ENCODE measurements at places on chromosomes 7 and 10. TPM values are rescaled to one million over a fixed set of nuclear protein-coding genes. Genes with fewer than 3 reads are reported as not detected.

The RADIL gene
- total RNA-seq, result 5.8 TPM

GRCh38 chr7:99562114-99562784 is 3.8 kb downstream of the ZNF655 start:
- no peak for DNase-seq

GRCh38 chr7:36396150-36396549 is 6.5 kb downstream of the ANLN start:
- no peak for DNase-seq

- no peak for DNase-seq
These were observed 15.8 kb upstream of the ZEB1 start for GRCh38 chr10:31303212-31303611.

DNA sequence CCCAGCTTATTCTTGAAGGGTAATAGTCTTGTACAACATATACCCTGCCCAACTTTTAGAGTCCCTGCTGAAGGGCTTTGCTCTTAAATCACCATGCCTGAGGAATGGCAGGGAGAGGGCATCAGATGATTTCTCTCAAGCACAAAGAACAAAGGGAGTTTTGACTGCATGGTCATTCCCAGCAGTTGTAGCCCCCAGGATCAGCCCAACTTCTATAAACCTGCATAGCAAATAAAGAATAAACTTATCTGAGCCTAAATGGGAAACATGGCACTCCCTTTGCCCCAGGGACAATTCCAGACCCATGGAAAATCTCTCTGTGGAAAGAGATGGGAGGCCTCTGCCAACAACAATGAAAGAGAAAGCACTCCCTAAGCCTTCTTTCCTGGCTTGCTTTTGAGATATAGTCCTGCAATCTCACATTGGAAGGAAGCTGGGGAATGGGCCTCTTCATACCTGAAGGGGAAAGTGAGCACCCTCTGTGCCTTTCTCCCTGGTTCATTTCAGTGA is 18.7 kb downstream of the CADPS2 start:
- no peak for DNase-seq

GRCh38 chr7:42739638-42740037 is 172.2 kb downstream of the C7orf25 start:
- no peak for DNase-seq

DNA sequence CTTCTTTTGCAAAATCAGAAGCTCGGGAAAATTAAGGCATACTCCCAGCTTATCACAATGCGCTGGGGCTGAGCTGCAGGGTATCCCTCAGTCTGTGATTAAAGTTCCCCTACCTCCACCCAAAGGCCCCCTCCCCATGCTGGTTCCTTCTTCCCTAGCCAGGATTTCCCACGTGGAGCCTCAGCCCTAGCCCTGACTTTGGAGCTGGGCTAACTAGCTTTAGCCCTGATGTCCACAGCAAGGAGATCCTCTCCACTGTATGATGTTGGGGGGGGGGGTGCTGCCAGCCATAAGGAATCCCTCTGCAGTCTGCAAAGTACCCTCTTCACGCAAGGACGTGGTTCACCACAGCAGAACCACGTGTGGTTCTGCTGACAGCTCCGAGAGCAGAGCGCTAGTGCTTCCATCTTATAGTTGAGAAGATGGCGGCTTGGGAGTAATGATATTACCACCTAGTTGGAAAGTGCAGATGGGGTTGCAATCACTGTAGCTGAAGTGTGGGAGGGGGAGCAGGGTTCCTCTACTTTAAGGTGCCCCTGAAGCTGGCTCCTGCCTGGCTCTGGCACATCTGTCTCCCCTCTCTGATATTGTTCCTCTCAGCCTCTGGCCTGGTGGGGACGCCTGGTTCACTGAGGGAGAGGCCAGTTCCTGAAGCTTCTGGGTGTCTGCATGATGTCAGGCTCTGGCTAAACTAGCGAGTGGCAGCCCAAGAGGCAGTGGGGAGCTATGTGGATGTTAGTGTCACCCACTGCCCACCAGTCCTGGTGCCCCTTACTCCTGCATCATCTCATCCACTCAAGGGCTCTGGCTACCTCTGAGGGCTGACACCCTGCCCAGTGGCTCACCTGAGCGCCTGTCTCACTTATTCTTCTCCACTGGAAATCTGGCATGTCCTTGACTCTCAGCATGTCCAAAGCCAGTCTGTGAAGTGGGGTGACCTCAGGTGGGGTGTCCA is 270.7 kb downstream of the RPS24 start:
- no peak for DNase-seq

DNA sequence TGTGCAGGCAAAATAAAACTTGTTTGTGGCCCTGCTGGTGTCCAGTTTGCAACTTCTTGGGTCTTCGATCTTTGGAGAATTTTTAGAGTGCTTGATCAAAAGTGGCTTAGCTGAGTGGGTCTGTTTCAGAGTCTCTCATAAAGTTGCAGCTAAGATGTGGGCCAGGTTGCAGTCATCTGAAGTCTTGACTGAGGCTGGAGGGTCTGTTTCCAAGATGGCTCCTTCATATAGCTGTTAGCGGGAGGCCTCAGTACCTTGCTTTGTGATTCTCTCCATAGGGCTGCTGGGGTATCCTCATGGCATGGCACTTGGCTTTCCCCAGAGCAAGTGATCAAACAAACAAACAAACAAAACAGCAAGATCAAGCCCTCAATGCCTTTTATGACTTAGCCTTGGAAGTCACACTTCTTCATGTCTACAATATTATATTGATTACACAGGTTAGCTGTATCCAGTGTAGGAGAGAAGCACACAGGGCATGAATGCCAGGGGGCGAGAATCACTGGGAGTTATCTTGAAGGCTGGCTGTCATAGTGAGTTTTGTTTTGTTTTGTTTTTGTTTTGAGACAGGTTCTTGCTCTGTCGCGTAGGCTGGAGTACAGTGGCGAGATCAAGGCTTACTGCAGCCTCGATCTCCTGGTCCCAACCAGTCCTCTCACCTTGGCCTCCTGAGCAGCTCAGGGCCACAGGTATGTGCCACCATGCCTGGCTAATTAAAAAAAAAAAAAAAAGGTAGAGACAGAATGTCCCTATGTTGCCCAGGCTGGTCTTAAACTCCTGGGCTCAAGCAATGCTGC is 10.2 kb downstream of the CYP26A1 start:
- DNase-seq, result no peak

DNA sequence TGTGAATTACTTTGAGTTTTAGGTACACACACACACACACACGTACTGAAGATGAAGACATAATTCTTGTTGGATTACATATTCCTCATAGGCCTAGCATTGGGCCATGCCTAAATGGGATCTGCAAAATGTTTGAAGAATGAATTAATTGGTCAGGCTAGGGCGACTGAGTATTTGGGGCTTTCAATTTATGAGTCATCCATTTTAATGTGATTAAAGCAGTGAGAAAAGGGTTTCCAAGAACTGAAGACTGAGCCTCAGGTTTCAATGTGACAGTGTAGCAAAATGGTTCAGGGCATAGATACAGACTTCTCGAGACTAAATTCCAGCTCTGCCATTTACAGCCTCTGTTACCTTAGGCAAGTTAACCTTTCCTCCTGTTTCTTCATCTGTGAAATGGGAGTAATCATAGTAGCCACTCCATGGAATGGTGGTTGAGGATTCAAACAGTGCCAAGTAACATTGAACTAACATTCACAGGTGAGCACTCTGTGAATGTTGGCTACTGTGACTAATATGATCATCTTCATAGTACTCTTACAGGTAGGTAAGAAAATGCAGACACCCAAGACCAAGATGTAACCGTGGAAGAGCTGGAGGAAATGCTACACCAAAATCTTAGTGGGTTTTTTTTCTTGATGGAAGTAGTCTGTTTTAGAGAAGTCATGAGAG is 7.6 kb downstream of the BPGM start:
- no peak for DNase-seq

DNA sequence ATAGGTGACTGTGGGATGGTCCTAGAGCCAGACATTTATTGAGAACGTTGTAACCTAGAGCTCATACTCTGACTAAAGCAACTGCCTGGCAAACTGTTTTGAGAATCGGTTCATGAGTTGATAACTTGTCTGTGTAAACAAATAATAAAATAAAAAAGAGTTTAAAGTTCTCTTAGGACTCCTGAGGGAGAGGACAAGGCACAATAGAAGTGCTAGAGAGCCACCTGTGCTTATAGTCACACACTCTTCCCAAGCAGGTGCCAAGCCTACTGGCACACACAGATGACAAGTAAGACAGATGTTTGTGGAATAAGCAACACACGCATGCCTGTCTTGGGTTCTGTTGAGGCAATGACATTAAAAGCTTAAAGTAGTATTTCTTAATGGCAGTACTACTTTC is 7.9 kb downstream of the EDRF1 start:
- no peak for DNase-seq
